ENCODE measurements at places on chromosomes 5 and 9.

DNA sequence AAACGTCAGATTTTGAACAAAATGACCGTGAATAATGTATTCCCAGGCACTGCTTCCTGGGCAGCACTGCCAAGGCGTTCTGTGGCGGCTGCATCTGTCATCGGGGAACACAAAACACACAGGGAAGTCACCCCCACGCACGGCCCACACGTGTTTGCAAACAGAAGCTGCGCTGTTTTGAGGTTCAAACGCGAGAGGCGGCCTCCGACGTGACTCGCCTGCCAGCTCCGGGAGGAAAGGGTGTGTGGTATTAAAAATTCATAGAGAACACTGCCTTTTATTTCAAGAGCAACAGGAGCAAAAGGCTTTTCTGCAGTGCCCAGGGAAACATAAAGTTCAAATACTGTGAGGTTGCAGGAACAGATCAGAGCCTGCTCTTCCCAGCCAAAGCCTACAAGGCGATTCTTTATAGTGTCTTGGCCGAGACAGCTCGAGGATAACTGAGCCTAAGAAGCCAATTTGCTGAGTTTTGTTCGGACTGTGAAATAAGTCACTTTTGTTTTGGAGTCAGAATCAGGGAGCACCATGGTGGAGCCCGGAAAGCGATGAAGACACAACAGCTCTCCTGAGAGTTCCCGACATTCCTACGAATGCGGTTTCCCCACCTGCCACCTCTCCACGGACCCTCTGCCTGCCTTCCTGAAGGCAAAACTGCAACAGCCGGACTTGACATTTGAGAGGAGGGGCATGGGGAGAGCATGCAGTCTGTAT, 115.3 kb upstream of the IRX2 start:
- no peak for DNase-seq

DNA sequence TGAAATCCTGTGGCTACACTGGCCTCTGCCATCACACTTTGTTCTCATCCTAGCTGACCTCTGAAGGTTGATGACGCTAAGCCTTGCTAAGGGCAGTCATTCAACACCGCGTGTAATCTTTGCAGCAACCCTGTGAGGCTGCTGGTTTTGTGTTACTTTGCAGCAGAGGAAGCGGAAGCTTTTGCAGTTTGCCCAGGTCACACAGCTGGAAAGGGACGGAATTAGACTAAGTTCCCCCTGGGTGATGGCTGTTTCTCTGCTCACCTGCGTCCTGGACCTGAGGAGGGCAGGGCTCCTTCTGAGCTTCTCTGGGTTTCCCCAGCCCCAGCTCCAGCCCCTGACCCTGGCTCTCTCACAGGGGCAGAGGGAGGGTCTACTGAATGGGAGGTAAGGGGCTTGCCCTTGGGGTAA, 7.3 kb upstream of the SLC25A51 start:
- DNase-seq, result no peak

- no peak for DNase-seq
Observed at GRCh38 chr5:159471904-159472303, 141.6 kb upstream of the IL12B start.

GRCh38 chr5:138565100-138565821, 9.9 kb downstream of the HSPA9 start:
- no peak for DNase-seq

- DNase-seq, result no peak
Observed at GRCh38 chr5:2464141-2464540, 287.3 kb downstream of the IRX2 start.

GRCh38 chr9:119526698-119527097, 157.5 kb upstream of the BRINP1 start:
- no peak for DNase-seq

DNA sequence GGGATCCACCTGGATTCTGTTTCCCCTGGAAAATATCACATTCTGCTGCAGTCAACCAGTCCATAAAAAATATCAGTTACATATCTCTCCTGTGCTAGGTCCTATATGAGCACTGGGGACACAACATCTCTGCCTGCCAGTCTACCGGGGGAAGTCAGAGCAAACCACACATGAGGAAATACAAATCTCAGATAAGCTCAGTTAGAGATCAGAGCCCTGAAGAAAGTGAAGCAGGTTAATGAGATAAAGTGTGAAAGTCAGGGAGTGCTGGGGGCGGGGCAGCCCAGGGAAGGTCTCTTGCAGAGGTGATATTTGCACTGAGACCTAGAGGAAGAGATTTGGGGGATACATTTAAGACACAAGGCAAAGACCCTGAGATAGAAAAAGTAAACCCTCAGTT, 67.8 kb upstream of the SLC1A1 start:
- DNase-seq, result no peak

DNA sequence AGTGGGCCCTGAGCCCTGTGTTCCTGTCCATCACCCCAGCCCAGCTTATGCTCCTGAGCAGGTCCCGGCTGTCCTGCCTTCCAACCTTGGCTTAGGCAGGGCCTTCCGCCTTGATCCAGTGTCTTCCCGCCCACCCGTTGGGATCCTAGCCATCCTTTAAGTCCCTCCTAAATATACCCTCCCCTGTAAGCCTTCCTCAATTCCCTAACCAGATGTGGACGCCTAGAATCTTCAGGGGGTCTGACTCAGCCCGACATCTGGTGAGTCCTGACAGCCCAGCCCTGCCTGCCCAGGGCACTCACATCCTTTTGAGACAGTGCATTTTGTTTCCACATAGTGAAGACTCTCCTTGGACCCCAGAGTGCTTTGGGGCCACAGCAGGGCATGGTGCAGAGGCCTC, 23.7 kb downstream of the SLC6A7 start:
- peak; percentile 81 for DNase-seq

- no peak for DNase-seq
Observed at GRCh38 chr5:95728494-95729114, 2.5 kb upstream of the RHOBTB3 start.

GRCh38 chr9:95726756-95727155, 148.7 kb upstream of the ERCC6L2 start:
- peak; percentile 60 for DNase-seq

GRCh38 chr9:82938426-82939218, 124.3 kb downstream of the RASEF start:
- no peak for DNase-seq

- DNase-seq, result no peak
Observed at GRCh38 chr9:129923589-129923988, 88.3 kb downstream of the USP20 start.

DNA sequence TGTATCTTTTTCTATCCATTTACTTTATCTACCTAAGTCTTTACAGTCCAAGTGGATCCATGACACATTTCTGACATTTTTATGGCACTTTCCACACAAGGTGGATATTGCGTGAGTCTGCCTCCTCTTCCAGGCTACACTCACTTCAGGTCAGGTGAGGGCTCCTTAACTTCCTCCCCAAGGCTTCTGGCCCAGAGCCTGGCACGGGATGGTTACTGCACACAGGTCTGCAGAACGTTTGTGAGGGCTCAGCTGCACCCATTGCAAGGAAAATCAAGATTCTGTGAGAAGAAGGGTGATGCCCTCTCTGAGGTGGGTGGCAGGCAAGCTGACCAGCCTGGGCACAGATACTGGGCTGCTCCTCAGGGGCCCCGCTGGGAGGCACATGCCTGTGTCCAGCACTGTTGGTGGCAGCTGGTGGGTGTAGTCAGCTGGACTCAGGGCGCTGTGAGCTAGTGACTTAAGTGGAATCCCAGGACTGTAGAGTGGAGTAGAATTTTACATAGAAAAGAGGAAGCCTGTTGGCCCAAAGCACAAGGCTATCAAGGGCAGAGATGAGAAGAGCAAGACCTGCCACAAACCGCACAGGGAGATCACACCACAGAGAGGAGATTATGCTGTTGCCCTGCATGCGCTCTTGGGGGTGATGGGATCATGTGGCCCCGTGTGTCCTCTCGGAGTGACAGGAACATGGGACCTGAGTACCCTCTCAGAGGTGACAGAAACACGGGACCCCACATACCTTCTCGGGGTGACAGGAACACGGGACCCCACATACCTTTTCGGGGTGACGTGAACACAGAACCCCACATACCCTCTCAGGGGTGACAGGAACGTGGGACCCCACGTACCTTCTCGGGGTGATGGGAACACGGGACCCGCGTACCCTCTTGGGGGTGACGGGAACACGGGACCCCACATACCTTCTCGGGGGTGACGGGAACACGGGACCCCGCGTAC, 21.3 kb downstream of the AHRR start:
- DNase-seq, result no peak

- peak; percentile 23 for DNase-seq
Observed at GRCh38 chr5:136034984-136035383, 6.2 kb downstream of the TGFBI start.

- no peak for DNase-seq
Observed at GRCh38 chr5:142886211-142886610, 116.0 kb downstream of the ARHGAP26 start.

- peak; percentile 56 for DNase-seq
Observed at GRCh38 chr5:128378196-128378595, 159.8 kb downstream of the FBN2 start.

DNA sequence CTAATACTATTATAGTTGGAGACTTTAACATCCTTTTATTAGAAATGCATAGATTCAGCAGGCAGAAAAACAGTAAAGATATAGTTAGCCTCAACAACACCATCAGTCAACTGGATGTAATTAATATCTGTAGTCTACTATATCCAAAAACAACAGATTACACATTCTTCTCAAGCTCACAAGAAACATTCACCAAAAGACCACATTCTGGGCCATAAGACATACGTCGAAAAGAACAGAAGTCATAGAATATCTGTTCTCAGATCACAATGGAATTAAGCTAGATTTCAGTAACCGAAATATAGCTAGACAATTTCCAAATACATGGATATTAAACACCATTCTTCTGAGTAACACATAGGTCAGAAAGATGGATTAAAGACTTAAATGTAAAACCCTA, 336.6 kb upstream of the RPS23 start:
- DNase-seq, result no peak

- DNase-seq, result no peak
Observed at GRCh38 chr5:80864706-80865435, 95.3 kb upstream of the RASGRF2 start.

GRCh38 chr5:171798418-171798817, 12.8 kb downstream of the SMIM23 start:
- no peak for DNase-seq

DNA sequence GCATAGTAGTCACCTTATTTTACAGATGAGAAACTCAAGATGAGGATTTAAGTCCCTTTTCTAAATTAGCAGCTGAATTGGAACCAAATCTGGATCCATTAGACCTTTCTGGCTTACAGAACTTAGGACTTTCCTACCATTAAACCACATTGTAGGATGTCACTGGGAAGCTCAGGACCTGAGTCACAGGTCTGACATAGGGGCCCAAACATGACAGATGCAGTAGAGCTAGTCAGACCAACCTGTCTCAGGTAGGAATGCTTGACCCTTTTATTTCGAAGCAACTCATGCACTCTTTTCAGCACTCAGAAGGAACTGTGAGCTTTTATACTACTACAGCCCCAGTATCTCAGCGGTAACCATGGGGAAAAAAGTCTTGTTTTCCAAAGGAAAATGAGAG, 2.6 kb downstream of the RAB24 start:
- no peak for DNase-seq

GRCh38 chr9:70881333-70881732, 240.1 kb downstream of the TRPM3 start:
- no peak for DNase-seq

DNA sequence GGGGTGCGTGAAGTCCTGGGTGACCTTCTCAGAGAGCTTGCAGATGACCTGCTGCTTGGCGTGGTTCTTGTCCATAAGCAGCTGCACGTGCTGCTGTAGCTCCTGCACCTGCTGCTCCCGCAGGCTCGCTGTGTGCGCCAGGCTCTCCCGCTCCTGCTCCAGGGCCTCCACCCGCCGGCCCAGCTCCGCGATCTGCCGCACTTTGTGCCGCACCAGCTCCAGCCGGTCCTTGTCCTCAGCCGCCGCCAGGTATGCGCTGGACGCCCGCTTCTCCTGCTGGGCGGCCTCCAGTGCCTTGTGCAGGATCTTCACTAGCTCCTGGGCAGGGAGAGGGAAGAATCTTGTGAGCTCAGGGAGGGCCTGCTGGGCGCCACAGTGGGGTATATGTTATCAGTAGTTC, 28.5 kb upstream of the CORO2A start:
- DNase-seq, result no peak

- DNase-seq, result no peak
Observed at GRCh38 chr9:21806644-21807043, 4.2 kb downstream of the MTAP start.

GRCh38 chr9:16386007-16386826, 484.3 kb downstream of the BNC2 start:
- peak; percentile 91 for DNase-seq

DNA sequence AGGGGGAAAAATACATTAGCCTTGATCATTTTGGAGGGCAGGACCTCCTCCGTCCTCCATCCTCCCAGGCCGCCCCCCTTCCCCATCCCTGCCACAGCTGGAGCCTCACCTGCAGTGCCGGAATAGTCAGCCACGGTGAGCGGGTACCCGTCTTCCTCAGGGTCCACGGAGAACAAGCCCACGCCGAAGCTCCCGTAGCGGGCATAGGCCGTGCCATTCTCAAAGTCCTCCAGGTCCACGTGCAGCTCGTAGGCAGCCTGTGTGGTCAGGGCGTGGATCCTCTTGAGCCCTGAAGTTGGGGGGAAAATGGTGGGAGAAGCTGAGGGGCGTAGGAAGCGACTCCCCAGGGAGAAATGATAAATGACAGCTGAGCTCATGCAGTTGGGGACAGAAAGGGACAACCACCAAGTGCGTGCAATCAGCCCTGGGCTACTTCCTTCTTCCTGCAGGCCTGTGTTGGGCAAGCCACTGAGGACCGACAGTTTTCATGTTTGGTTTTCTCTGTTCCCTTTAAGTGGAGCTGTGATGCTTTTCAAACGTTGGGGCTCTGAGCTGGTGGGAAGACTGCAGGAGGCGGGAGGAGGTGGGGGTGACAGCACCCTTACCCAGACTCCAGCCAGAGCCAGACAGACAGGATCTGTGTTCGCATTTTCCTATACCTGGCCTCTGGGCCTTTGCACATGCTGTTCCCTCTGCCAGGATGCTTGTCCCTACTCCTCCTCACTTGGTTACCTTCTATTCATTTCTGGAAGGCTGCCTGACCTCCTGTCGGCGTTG, 8.7 kb upstream of the QRFP start:
- no peak for DNase-seq

DNA sequence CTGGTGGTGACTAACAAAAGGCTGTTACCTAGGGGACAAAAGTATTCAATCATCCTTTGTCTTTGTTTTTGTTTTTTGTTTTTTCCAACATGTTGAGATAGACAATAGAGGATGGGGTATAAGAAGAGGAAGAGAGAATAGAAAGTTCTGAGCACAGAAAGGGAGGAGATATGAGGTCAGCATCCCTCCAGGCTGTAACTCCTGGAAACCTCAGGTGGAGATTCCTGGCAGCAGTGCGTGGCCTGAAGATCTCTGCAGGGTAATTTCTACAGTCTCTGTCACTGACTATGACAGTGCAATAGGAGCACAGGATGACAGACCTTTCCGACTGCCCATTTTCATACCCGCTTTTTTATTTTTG, 112.1 kb downstream of the ADRB2 start:
- no peak for DNase-seq

- no peak for DNase-seq
Observed at GRCh38 chr5:76391014-76391413, 12.1 kb upstream of the IQGAP2 start.

DNA sequence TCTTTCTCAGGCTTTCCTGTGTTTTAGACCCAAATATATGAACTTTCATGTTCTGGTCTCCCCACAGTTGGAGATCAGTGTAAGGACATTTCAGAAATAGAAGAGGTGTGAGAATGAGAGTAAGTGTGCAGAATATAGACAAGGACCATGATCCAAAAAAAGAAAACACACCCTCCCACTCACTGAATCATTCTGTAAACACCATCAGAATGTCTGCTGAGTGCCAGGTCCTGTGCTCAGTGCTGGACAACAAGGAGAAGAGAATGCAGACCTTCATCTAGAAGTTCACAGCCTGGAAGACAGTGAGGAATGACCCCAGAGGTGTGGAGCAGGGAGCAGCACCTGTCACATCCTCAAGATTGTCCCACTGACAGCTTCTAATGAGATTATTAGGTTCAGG, 19.1 kb upstream of the SH3RF2 start:
- no peak for DNase-seq

Data from fibroblast of upper back skin (primary cell).